IPS DF 19.7 (cell line): ENCODE measurements at places on chromosomes 2 and 18.

- DNase-seq, result no peak
Observed at GRCh38 chr2:43218155-43218701, 8.2 kb downstream of the ZFP36L2 start.

DNA sequence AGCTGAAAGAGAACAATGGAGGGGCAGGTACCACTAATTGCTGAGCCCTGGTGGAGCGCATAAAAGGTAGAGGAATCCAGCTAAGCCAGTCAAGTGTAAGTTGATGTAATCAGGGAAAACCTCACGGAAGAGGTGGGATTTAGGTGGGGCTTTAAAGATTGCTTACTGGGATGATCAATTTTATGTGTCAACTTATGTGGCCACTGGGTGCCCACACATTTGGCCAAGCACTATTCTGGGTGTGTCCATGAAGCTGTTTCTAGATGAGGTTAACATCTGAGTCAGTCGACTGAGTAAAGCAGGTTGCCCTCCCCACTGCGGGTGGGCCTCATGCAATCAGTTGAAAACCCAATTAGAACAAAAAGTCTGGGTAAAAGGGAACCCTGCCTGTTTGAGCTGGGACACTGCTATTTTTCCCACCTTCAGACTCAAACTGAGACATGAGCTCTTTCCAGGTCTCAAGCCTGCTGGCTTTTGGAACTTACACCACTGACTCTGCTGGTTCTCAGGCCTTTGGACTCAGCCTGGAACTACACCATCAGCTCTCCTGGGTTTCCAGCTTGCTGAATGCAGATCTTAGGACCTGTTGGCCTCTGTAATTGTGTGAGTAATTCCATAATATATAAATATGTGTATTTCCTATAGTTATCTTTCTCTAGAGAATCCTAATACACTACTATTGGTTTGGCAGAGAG is 67.3 kb downstream of the MYO5B start:
- DNase-seq, result no peak

DNA sequence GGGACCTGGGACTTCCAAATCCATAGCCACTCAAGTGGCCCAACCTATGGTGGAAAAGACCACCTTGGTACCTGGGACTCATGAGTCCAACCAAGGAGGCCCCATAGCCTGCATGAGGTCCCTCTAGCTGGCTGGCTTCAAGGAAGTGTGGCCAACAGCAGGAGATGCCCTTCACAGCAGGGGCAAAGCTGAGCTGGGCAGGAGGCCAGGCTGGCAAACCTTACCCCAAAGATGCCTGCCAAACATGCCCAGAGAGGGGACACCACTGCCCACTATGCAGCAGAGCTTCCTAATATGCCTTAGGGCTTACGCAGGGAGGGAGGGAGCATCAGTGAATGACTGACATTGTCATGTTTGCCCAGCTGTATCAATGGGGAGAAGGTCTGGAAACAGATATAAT is 188.0 kb upstream of the GLI2 start:
- DNase-seq, result no peak

DNA sequence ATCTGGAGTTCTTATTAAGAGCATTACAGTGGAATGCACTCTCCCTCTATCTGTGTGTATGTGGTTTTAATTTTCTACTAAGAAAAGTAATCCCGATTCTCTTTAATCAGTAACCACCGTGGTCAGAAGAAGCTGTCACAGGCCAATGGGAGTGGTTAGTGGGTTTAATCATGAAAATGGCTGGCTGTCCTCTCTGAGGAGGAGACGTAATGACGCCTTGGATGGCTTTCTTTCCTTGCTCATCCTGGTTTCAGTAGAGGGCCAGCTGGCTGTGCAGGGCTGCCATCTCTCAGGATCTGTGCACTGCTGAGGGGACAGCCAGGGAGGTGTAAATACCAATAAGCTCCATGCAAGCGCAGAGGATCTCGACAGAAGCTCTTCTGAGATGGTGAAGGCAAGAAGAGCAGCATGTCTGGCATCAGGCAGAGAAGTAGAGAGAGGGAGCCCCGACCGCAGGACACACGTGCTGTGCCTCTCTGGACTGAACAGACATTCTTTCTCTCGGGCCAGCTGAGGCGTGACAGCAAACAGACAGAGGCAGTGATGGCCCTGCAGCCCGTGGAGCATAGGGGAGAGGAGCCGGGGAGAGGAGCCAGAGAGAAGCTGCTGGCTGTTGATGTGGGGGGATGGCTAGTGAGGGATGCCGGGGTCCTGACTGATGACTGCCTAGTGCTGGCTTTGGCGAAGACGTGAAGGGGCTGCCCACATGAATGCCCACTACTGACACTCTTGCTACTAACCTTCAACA is 65.1 kb upstream of the DAPL1 start:
- no peak for DNase-seq

DNA sequence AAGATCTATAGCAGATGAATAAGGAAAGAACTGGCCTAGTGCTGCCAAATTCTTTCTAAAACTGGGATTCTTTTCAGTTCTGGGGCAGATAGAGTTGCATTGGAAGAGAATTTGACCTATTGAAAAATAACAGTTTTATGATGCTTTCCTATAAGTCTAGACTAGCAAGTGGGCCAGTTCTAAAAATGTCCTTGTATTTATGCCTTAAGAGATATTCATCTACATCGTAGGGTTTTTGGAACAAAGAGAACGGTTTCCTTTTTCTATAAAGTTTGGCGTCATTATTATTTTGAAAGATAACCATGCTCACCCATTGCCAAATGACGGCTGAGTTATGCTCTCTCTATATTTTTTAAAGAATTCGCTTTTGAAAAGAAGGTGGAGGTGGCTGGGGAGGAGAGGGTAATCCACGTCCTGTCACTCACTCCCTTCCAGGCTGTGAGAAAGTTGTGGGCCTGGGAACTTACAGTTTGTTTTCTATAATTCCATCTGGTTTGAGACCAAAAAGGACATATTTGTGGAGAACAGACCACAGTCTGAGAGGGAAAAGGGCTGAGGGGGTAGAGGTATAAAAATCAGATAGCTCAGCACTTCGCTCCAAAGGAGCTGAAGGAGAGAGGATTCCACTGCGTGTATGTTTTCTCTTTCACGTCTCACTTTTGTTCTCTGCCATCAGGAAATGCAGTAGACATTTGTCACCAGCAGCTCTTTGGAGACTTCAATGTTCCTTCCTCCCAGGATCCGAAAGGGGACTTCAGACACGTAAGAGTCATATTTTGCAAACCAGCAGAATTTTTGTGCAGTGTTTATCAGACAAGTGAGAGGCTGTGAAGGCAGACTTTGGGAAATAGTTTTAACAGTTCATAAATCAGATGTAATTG is 281.9 kb upstream of the FN1 start:
- DNase-seq, result no peak

GRCh38 chr18:48216639-48217257 is 192.4 kb downstream of the ZBTB7C start:
- DNase-seq, result no peak

DNA sequence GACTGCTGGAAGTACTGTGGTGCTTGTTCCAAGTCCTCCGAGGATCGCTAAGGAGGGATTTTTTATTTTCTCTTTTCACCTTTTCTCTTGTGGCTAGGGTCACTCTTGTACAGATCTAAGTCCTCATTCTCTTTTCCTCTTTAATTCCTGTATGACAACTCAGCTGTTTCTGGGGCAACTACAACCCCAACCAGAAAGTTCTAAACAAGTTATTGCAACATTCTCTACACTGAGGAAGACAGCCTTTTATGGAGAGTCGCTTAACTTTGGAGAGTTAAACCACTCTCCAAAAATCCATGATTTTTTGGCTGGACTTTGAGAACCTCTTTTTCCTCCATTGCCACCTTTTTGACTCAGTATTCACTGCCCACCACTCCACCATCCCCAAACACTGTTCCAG is 74.0 kb upstream of the SESTD1 start:
- no peak for DNase-seq

GRCh38 chr2:205235434-205235833 is 446.9 kb upstream of the NRP2 start:
- no peak for DNase-seq

DNA sequence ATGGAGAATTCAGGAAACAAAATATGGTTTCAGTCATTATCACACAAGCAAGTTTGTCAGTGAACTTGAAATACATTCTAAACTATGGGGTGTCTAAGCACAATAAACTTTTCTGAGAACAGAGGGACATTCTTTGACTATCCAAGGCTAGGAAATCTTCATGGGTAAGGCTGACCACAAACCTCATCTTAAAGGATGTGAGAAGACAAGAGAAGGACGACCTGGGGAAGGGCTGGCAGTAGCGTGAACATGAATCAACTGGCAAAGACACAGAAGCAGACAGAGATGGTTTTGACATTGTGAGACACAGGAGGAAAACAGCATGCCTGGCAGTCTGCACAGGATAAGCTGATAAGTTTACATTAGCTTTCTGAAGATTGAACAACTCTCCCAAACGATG is 752.4 kb upstream of the SLC8A1 start:
- no peak for DNase-seq

- DNase-seq, result no peak
Observed at GRCh38 chr2:236403125-236403524, 138.9 kb upstream of the ASB18 start.
